Thymus (tissue), 14 donors: ENCODE measurements at places on chromosomes 4 and X.

DNA sequence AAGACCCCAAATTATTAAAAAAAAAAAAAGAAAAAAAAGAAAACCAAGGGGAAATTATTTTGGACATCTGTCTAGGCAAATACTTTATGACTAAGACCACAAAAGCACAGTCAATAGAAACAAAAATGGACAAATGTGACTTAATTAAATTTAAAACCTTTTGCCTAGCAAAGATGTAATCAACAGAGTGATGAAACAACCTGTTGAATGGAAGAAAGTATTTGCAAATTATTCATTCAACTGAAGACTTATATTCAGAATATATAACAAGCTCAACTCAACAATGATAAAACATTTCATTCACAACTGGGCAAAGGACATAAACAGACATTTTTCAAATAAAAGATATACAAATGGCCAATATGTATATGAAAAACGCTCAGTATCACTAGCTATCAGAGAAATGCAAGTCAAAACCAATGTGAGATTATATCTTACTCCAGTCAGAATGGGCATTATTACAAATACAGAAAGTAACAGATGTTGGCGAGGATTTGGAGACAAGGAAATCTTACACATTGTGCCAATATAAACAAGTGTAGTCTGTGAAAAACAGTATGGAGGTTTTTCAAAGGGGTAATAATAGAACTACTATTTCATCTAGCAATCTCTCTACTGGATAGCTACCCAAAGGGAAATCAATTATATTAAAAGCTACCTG lies 67.1 kb downstream of the FAAH2 start:
- no peak overlapping the region for H3K4me3 ChIP-seq
- no peak overlapping the region for H3K27ac ChIP-seq
- no peaks in the 10 kb centered on the region for H3K36me3 ChIP-seq
- no peak for DNase-seq

DNA sequence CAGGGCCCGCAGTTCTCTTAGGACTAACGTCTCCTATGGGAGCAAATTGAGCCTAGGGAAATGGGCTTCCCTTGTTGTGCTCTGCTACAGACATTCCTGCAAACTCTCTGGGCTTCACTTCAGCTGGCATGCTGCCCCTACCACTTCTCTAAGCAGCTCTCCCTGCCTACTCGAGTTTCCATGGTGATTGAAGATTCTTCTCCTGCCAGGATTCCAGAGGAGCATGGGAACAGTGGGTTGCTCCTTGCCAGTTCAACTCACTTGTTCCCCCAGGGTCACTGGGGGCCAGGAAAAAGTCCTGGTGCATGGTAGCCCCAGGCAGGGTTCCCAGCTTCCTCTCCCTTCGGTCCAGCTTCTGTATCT lies 21.1 kb upstream of the WDR17 start:
- no peak overlapping the region for H3K4me3 ChIP-seq
- H3K36me3 ChIP-seq, result no peaks in the 10 kb centered on the region
- DNase-seq, result no peak
- no peaks in the 10 kb centered on the region for H3K4me1 ChIP-seq
- H3K27me3 ChIP-seq, result no peaks in the 10 kb centered on the region
- H3K27ac ChIP-seq, result no peak overlapping the region

- no peaks in the 10 kb centered on the region for H3K36me3 ChIP-seq
- no peaks in the 10 kb centered on the region for H3K4me1 ChIP-seq
- DNase-seq, result no peak
Measured at GRCh38 chrX:110678591-110678990, 117.0 kb downstream of the CHRDL1 start.

GRCh38 chr4:104818579-104818978 lies 323.9 kb upstream of the CXXC4 start:
- H3K4me1 ChIP-seq, result no peaks in the 10 kb centered on the region
- H3K36me3 ChIP-seq, result no peaks in the 10 kb centered on the region
- no peaks in the 10 kb centered on the region for H3K27me3 ChIP-seq
- DNase-seq, result no peak
- no peak overlapping the region for H3K27ac ChIP-seq

DNA sequence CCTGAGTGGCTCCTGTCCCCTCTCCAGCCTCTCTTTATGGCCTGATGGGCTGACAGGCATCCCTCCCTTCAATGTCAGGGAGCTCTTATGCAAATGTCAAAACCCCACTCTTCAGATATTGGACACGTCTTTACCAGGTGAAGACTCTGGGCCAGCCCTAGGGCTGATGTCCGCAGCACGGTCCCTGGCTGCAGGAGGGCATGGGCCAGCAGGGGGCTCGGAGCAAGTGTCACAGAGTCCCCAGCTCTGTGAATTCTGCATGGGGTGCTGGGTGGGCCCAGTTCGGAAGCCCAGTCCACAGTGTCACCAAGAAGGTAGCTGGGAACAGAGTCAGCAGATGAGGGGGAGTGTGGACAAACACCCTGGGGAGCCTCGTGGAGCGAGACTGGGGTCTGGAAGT lies 39.6 kb upstream of the PSAPL1 start:
- no peaks in the 10 kb centered on the region for H3K4me1 ChIP-seq
- no peak overlapping the region for H3K4me3 ChIP-seq
- no peak overlapping the region for H3K27ac ChIP-seq
- DNase-seq, result no peak
- H3K27me3 ChIP-seq, result no peaks in the 10 kb centered on the region

GRCh38 chr4:7894677-7895181 lies 44.9 kb downstream of the AFAP1 start:
- no peaks in the 10 kb centered on the region for H3K4me1 ChIP-seq
- no peak overlapping the region for H3K27ac ChIP-seq
- H3K27me3 ChIP-seq, result no peaks in the 10 kb centered on the region
- no peak overlapping the region for H3K4me3 ChIP-seq
- no peak for DNase-seq

GRCh38 chr4:53208753-53209152 lies 157.1 kb downstream of the SCFD2 start:
- no peaks in the 10 kb centered on the region for H3K4me1 ChIP-seq
- no peak overlapping the region for H3K27ac ChIP-seq
- H3K36me3 ChIP-seq, result no peaks in the 10 kb centered on the region
- H3K27me3 ChIP-seq, result no peaks in the 10 kb centered on the region

DNA sequence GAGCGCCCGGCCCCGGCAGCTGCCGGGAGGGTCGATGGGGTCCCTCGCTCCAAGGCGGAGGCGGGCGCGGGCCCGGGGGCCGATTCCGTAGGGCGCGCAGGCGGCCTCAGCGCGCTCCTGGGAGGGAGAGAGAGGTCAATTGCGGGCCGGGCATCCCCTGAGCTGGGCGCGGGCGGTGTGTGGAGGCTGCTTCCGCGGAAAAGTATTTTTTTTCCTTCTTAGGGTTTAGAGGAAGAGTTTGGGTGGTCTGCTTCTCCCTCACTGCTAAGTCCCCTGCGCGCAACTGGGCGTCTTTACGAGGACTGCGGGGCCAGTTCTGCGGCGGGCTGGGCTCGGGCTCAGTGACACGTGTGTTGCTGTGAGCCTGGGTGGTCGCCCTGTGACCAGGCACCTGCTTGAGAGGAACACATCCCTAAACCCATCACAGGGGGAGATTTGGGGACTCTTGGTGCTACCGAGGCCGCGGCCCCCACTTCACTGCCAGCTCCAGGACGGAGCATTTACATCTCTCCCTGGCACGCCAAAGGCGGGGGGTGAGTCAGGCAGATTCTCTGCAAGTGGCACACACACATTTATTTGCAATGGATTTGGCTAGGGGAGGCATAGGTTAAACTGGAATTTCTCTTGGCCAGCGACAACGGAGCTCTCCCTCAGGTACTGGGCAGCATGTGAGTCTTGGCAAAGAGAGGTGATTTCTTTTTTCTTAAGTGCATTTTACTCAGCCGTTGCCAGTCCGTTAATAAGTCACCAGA lies 151.2 kb upstream of the SLC4A4 start:
- H3K27me3 ChIP-seq, result peaks cover 2% of the 10 kb centered on the region
- H3K4me3 ChIP-seq, result peak overlapping the region; percentile 84
- peaks cover 11% of the 10 kb centered on the region for H3K4me1 ChIP-seq
- DNase-seq, result no peak
- no peak overlapping the region for H3K27ac ChIP-seq
- no peaks in the 10 kb centered on the region for H3K36me3 ChIP-seq

DNA sequence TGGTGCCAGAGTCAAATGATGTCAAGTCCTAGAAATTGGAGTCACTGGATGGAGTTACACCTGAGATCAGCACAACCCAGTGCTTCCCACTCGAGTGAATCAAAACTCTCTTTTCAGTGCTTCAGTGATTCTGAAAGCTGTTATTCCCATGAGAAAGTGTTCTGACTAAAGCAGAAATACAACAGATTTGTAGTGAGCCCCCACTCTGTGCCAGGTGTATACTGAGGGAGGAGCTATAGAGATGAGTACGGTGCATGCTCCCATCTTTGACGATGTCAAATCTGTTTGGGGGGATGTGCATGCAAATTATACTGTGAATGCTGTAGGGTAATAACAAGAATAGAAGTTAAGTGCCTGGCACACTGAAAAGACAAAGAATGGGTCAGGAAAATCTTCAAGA lies 330.2 kb downstream of the HS3ST1 start:
- H3K4me1 ChIP-seq, result peaks cover 23% of the 10 kb centered on the region
- H3K4me3 ChIP-seq, result no peak overlapping the region
- peak; percentile 50 for DNase-seq
- H3K27me3 ChIP-seq, result no peaks in the 10 kb centered on the region

DNA sequence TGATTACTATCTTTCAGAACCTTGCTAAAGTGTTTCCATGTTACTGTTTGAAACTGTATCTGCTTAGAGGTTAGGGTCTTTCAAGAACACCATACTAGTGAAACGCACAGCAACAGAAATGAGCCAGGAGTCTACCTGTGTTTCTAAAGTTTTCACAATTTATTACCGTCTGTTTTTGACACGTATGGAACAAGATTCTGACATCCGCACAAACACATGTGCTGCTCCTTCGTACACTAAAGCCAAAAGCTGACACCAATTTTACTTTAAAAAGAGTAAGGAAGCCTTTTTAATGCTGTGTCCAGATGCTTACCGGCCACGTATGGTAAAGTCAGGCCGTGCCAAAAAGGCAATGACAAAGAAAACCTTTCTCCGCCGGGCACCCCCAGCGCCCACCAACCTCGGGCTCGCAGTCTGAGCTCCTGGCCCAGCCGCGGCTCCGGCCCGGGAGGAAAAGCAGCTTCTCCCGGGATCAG lies 532 bp downstream of the RPS4X start:
- DNase-seq, result no peak
- peaks cover 2% of the 10 kb centered on the region for H3K4me1 ChIP-seq
- H3K36me3 ChIP-seq, result peaks cover 30% of the 10 kb centered on the region
- H3K27me3 ChIP-seq, result no peaks in the 10 kb centered on the region

GRCh38 chr4:163776957-163777356 lies 282.5 kb downstream of the TMA16 start:
- H3K4me1 ChIP-seq, result no peaks in the 10 kb centered on the region
- no peaks in the 10 kb centered on the region for H3K36me3 ChIP-seq

DNA sequence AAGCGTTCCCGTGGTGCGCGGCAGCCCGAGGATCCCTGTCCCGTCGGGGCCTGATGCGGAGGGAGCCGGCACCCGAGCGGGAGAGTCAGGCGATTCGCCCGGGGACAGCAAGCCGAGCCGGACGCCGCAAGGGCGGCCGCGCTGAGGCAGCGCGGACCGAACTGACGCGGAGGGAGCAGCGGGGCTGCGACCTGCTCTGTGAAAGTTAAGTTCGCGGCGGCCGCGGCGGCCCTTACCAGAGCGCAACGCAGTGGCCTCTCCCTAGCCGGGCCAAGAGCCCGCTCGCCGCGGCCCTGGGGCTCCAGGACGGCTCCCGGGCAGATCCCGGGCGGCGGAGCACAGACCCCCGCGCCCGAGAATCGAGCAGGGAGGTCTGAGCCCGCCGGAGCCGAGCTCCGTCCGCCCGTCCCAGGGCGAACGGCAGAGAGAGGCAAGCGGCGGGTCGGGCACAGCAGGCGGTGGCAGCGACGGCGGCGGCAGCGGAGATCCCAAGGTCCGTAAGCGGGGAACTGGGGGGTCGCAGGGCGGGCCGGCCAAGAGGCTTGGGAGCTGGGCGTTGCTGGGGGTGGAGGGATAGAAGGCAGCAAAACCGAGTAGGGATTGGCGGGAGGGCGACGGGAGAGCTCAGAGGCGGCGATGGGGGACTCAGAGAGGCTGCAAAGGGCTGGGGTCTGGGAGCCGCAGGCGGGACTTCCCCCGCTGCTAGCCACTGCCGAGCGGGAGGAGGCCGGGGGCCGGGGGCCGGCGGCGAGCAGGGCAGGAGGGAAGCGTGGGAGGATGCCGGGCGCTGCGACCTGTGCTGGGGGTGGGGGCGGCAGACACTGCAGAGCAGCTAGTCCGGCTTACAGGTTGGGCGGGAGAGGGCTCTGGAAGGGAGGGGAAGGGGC lies 1.0 kb downstream of the GPR50 start:
- no peak overlapping the region for H3K27ac ChIP-seq
- no peak overlapping the region for H3K4me3 ChIP-seq
- no peaks in the 10 kb centered on the region for H3K4me1 ChIP-seq
- no peak for DNase-seq

- H3K36me3 ChIP-seq, result no peaks in the 10 kb centered on the region
- no peak overlapping the region for H3K4me3 ChIP-seq
- H3K27ac ChIP-seq, result no peak overlapping the region
- no peaks in the 10 kb centered on the region for H3K27me3 ChIP-seq
Measured at GRCh38 chrX:135086197-135086854, 34.0 kb downstream of the ETDB start.

DNA sequence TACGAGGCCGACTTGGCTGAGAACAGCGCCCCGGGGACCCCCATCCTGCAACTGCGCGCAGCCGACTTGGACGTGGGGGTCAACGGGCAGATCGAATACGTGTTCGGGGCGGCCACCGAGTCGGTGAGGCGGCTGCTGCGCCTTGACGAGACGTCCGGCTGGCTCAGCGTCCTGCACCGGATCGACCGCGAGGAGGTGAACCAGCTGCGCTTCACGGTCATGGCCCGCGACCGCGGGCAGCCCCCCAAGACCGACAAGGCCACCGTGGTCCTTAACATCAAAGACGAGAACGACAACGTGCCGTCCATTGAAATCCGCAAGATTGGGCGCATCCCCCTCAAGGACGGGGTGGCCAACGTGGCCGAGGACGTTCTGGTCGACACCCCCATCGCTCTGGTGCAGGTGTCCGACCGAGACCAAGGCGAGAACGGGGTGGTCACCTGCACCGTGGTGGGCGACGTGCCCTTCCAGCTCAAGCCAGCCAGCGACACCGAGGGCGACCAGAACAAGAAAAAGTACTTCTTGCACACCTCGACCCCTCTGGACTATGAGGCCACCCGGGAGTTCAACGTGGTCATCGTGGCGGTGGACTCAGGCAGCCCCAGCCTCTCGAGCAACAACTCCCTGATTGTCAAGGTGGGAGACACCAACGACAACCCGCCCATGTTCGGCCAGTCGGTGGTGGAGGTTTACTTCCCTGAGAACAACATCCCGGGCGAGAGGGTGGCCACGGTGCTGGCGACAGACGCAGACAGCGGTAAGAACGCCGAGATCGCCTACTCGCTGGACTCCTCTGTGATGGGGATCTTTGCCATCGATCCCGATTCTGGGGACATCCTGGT lies 2.4 kb downstream of the PCDH7 start:
- H3K36me3 ChIP-seq, result no peaks in the 10 kb centered on the region
- no peak overlapping the region for H3K27ac ChIP-seq
- peaks cover 66% of the 10 kb centered on the region for H3K27me3 ChIP-seq
- H3K4me3 ChIP-seq, result no peak overlapping the region

- H3K27me3 ChIP-seq, result no peaks in the 10 kb centered on the region
- DNase-seq, result no peak
Measured at GRCh38 chrX:107654872-107655761, 26.8 kb downstream of the PRPS1 start.

- peak overlapping the region; percentile 48 for H3K27ac ChIP-seq
- DNase-seq, result no peak
- H3K4me3 ChIP-seq, result peak overlapping the region; percentile 50
Measured at GRCh38 chr4:177301126-177301639, 8.5 kb upstream of the NEIL3 start.
